CD4-positive, alpha-beta T cell treated with Interleukin-4 for 1 hour (primary cell): ENCODE measurements at places on chromosomes 12 and 14.

DNA sequence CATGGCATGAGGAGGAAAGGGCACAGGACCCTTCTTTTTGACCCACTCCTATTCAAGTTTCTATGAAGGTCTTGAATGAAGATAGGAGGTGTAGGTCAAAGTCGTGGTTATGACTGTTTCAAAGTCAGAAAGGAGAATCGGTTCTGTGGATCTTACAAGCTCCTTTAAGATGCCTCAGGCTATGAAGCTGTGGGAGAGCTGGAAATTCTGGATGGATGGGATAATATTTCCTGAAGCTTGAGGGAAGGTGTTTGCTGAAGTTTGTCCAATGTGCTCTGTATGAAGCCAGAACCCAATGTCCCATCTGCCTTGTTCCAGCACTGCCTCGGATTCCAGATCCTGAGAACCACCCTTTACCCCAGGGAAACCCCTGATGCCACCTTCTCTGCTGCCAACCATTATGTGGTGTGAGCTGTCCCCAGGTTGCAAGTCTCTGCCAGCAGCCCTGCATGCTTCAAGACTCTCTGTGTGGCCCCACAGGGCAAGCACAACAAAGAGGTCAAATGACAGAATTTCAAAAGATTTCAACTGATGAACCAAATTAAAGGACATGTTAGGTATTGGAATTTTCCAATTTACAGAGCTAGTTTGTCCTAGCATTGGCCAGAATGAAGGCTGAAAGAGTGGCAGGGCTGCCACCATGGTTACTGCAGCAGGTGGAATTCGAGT is 472.0 kb downstream of the RGS6 start:
- DNase-seq, result no peak

DNA sequence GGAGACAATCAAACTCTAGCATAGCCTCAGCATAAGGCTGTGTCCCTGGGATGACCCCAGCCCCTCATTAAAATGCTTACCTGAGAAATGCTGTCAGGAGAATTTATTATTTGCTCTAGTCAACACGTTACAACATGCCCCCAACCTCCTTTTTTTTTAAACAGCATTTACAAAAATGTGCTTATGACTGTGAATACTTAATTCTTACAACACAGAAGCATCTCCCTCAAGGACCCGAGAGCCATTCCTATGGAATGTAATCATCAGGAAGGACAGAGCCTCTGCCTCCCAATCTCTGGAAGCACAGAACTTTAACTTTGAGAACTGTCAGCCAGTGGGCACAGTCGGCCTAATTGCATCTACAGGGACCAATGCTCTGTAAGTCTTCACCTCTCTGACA is 136.6 kb upstream of the OVCH1 start:
- no peak for DNase-seq

DNA sequence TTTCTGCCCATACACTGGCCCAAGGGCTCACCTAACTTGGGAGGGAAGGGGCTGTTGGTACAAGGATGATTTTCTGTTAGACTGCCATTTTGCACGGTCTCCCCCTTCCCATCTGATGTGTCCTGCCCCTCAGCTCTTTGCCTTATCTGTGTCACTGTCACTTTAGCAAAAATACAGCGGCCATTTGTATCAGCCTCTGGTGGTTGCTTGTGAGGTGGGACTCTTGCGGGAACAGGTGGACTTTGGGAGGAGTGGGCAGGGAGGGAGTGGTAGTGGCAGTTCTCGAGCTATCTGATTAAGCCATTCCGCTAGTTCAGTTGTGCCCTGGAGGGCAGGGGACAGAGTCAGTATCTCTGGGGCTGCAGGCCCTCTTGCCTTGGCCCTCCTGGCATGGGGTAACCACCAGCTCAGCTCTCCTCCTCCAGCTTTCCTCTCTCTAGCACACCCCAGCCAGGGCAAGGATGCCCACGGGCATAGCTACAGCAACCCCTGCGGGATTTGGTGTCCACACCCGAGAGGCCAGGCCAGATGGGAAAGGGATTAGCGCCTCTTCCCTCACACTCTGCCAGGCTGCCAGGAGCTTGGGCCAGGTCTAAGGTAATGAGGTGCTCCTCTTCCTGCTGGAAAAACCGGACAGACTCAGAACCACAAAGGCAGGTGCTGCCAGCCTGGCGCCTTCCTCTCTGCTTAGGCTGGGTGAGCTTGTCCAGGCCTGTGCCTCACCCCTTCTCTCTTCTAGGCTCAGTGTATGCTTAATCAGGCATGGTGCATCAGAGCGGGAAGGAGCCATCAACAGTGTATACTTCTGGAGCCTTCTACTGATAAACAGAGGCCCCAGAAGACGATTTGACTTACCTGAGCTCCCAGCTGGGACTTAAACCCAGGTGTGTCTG is 8.7 kb downstream of the SLC48A1 start:
- DNase-seq, result no peak

GRCh38 chr14:101561145-101561896 is at the start of gene DIO3:
TSS of gene DIO3 (plus strand) at chr14:101561495.
- no peak for DNase-seq

- no peak for DNase-seq
These were observed 184.8 kb upstream of the PDE3A start for GRCh38 chr12:20183563-20183962.

- no peak for DNase-seq
These were observed 248.0 kb upstream of the FLRT2 start for GRCh38 chr14:85281921-85282320.

DNA sequence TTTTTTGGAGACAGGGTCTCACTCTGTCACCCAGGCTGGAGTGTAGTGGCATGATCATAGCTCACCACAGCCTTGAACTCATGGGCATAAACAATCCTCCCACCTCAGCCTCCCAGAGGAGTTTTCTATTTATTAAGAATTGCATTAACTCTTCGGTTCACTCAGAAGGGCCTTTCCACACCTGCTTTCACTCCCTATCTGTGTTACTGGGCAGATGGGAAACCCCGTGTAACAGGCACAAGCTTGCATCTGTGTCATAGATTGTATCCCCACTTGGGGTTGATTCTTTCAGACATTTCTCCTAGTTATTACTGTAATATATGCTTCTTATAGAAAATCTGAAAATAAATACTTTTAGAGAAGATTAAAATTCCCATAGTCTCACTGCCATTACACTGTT is 38.7 kb downstream of the STX2 start:
- no peak for DNase-seq

GRCh38 chr12:47863985-47864384 is 40.8 kb downstream of the VDR start:
- no peak for DNase-seq

GRCh38 chr14:38524636-38525509 is 269.0 kb upstream of the CLEC14A start:
- DNase-seq, result no peak

DNA sequence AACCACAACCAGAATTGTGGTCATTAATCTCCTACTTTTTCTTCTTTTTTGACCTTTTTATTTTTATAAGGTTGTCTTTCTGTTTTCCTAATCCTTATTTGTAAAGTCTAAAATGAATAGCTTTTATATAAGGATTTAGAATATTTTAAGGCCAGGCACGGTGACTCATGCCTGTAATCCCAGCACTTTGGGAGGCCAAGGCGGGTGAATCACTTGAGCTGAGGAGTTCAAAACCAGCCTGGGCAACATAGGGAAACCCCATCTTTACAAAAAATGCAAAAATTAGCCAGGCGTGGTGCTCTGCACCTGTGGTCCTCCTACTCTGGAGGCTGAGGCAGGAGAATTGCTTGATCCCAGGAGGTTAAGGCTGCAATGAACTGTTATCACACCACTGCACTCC is 55.1 kb downstream of the IFT81 start:
- no peak for DNase-seq

DNA sequence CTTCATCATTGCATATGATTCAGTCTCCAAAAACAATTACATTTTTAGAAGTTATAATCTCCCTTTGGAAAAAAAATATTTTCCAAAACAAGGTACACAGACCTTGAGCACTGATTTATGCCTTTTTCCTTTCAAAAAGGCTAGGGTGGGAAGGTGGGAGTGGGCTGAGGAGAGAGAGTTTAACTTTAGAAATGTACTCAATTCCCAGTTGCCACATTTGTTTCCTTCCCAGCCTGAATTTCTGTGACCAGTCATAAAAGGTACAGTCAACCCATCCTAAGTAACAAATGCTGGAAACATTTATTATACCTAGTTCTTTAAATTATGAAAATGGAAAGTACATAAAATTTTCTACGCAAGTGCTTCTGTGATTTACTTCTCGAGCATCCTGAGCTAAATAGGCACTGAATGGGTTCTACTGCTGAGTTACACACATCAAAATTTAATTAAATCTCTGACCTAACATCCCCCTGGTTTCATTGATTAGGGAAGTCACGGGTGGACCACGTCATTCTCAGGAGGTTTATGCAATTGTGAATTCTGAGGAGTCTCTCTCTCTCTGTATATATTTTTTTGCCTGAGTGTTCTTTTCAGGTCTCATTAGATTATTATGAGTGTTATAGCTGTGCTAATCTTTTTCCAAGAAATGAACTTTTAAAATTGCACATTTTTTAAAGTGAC is 371.8 kb downstream of the BTG1 start:
- no peak for DNase-seq

- DNase-seq, result no peak
These were observed 53.1 kb upstream of the PCED1B start for GRCh38 chr12:47026291-47026690.

DNA sequence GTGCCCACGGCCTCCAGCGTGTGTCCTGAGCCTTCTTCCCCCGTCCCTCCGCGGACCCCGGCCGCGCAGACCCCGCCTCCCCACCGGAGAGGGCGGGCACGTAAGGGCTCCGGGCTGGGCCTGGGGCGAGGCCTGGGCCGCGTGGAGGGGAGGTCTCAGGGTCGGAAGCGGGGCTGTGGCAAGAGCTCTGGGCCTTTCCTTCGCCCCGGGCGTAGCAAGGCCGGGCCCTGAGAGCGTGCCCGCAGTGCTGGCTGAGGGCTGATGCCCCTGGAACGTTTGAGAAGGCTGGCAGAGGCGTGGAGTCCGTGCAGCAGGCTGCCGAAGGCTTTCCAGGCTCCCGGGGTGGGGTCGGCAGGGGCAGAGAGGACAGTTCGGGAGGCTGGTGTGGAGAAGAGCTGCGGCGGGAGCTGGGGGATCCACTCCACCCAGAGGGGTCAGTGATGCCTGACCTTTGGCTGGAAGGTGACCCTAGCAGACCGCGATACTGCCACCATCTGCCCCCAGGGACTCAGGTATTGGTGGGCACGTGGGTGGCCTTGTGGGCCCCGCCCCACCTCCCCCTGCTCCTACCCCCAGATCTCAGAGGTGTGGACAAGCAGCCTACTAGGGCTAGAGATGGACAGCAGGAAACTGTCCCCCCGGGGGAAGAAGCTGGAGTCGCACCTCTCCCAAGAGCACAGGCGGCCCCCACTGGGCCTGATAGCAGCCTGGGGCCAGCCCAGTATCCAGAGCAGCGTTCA is 558 bp downstream of the TEX22 start:
- no peak for DNase-seq

DNA sequence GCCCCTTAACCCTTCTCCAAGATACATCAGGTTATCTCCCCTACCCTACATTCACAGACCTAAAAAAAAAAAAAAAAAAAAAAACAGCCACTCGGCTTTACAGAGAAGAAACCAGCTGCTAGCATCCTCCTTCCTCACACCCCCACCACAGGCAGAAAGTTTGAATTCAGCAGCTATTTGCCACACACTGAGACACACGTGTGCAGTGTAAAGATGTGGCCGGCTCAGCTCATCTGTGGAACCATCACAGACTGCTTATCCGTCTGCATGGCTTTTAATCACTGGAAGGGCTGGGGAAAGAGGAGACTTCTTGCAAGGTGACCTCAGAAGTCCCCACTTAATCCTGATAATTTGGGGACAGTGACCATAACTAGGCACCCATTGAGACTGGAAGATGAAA is 50.0 kb downstream of the VWF start:
- peak; percentile 24 for DNase-seq

GRCh38 chr12:91194500-91194899 is 11.9 kb upstream of the DCN start:
- DNase-seq, result no peak

DNA sequence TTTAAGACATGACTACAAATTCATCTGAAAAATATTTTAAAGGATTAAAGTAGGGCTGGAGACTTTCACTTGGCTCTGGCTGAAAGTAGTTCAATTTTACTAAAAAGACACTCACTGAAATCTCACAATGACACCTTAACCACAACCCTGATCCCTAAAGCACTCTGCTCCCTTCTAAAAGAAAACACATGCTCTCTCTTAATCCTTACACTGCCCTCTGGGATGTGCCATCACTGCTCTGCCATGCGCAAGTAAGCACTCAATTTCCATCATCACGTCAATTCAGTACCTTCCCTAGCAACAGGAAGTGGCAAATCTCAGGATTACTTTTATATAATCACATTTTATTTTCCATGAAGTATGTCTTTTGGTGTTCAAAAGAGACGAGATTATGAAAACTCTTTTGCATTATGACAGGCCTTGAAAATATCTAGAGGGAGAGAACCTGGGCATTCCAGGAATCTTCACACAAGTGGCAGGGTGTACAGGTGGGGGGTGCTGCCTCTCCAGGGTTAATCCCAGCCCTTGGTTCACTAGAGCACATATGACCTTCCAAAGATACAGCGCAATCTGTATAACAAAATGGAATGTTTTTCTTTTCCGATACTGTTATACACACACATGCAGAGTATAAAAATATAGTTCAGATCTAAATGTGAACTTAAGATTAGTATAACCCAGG is 7.3 kb downstream of the ATG14 start:
- DNase-seq, result no peak

DNA sequence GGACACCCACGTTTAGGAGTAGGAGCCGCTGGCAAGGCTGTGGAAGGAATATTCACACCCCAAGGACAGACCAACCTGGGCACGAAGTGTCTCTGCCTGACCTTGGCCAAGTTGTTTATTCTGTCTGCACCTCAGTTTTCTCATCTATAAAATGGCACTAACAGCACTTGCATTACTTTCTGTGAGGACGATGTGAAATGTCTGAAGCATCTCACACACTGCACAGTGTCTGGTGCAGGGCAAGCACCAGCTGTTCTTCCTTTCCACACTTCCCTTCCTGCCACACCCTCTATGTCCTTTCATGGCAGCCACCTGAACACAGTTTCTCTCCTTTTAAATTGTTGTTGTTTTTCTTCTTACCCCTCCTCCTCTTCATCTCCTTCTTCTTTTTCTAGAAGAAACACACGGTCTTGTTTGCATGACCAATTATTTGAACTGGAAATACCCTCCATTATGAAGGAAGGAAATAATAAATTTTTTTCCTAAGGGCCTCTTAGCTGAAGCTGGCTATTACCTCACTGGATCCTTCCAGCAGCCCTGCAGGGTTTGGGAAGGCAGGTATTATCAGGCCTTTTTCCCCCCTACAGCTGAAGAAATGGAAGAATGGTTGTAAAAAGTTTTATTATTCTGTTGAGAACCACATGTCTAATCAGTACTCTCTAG is 42.9 kb upstream of the ATP23 start:
- DNase-seq, result peak; percentile 32

- DNase-seq, result no peak
These were observed 14.9 kb downstream of the AGAP2 start for GRCh38 chr12:57723630-57723962.
